H4 (cell line): ENCODE measurements at places on chromosomes 16 and 17.

DNA sequence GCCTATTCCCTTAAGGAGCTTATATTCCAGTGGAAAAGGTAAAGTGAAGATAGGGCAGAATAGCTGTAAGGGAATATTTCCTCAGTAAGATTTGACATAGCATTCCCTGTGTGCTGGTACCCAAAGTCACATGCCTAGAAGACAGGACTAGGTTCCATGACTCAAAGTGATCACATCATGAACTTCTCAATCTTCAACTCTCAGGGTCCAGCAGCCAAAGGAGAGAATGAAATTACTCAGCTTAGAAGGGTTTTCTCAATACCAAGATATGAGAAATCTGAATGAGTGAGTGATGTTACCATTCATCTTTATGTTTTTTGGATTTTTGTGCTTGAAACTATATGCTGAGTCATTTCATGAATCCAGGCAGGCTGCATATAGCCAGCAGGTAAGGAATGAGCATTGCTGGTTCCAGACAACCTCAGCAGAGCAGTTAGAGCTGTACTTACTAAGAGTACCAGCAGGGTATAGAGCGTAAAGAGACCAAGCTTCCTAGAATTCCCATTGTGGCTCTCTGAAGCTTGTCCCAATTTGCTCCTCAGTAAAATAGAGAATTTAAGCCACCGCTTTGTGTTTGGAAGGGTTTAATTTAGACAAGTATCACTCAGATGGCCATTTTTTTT lies 91.1 kb downstream of the ANKFN1 start:
- DNase-seq: no peak

- no peak for DNase-seq
These were observed 11.7 kb downstream of the TRIM37 start for GRCh38 chr17:59094861-59095530.

GRCh38 chr16:50841081-50841886 lies 99.4 kb downstream of the CYLD start:
- no peak for DNase-seq

DNA sequence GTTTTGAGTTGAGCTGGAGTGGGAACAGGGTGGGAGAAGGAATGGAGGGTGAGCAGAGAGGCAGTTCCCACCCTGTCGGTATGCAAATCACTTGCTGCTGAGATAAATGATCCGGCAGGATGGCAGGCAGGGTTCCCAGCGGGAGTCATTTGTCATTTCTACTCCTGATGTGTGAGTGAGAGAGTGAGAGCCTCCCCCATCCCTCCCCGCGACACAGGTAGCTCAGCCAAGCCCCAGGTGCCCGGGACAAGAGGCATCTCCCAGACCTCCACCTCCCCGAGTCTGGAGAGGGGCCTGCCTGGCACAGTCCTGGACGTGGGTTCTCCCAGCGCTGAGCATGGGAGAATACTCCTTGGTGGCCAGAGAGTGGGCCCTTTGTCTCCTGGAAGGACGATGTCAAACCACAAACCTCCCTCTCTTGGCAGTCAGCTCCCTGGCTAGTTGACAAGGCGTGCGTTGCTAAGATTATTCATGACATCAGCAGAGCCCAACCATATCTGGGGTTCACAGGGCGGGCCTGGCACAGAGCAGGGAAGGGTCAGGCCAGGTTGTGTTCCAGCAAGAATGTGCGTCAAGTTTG lies 33.7 kb upstream of the TNRC6C start:
- peak; percentile 85 for DNase-seq

- DNase-seq: no peak
These were observed 5.3 kb upstream of the CRK start for GRCh38 chr17:1461198-1461944.

DNA sequence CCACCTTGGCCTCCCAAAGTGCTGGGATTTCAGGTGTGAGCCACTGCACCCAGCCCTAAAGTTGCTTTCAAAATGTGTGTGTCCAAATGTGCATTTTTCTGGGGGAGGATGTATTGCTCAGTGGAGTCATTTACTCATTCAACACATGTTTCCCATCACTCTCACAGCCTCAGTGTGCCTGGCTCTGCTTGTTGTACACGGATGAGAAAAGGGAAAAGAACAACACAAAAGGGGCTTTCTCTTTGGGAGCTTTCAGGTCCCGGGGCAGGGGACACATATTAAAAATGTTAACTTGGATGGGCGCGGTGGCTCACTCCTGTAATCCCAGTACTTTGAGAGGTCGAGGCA lies 1.7 kb upstream of the PPL start:
- DNase-seq: no peak

GRCh38 chr16:30628628-30629540 lies 18.7 kb upstream of the ZNF689 start:
- DNase-seq: peak; percentile 64

GRCh38 chr17:72518753-72519597 lies 398.2 kb downstream of the SOX9 start:
- DNase-seq: no peak

- DNase-seq: no peak
These were observed 378.8 kb downstream of the SLC39A11 start for GRCh38 chr17:72713701-72714100.

- DNase-seq: no peak
These were observed 232.4 kb downstream of the CBLN1 start for GRCh38 chr16:49049191-49049590.

DNA sequence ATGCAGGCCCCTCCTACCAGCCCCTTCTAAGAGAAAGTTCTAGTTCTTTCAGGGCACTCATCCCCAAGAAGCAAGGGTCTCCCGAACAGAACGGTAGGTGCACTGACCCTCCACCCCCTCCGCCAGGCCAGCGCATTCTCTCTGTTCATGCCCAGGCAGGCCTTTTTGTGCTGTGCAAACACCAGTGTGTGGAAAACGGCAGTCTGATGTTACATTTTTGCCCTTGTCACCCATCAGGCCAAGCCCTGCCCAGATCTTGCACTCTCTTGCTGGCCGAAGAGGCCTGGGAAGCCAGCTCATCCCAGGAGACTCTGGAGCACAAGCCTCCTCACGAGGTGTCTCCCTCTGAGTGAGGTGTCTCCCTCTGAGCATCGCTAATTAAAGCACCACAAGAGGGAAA lies 16.1 kb upstream of the MTSS2 start:
- no peak for DNase-seq

- no peak for DNase-seq
These were observed 10.7 kb upstream of the SKAP1 start for GRCh38 chr17:48440669-48441068.

DNA sequence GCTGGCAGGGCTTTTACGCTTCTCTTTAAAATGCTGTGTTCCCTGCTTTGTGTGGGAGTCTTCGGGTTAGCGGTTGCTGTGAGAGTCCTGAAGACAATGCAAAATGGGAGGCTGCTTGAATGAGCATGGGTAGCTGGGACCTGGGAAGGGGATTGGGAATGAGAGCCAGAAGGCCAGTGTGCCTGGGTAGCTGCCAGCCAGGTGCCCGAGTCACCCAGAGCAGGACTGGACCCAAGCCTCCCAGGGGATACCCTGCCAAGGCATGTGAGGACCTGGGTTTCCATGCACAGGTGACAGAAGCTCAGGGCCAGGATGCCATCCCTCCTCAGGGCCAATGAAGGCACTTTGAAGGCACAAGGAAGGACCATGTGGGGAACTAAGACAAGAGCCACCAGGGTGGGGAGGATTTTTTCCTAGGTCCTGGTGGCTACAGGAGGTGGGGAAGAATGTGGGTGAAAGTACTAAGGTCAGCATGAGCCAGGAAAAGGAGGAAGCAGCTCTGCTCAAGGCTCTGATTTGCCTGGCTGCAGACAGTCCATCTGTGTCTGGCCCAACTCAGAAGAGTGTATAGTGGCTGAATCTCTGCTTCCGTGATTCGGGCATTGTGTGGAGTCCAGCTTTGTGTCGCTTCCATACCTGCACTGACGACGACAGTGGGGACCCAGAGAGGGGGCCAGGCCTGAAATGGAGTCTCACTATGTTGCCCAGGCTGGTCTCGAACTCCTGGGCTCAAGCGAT lies 20.5 kb downstream of the TMEM94 start:
- DNase-seq: no peak
